ENCODE measurements at places on chromosomes 6 and 20.

GRCh38 chr6:101992286-101992685, 598.8 kb downstream of the GRIK2 start:
- no peaks in the 10 kb centered on the region for H3K27me3 ChIP-seq
- DNase-seq, result no peak

- no peaks in the 10 kb centered on the region for H3K27me3 ChIP-seq
- no peak for DNase-seq
- no peaks in the 10 kb centered on the region for H3K36me3 ChIP-seq
- no peak overlapping the region for H3K27ac ChIP-seq
- H3K4me1 ChIP-seq, result no peaks in the 10 kb centered on the region
Observed at GRCh38 chr6:134508862-134509498, 191.1 kb upstream of the SGK1 start.

DNA sequence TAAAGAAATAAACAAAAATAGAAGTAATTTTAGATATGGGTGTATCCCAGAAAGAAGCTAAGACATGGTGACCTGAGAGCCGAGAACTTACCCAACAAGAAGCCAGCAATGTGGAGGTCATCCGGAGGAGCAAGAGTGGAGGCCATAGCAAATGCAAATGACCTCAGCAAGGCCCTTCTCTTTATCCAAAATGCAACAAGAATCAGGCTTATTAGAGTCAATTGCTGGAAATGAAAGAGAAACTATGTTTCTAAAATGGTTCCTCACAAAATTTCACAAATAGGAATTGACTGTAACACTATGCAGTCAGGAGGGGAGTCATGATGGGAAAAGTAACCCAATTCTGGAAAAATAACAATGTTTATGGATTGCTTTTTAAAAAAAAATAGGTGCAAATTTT, 90.4 kb downstream of the TNFAIP3 start:
- DNase-seq, result no peak
- peaks cover 13% of the 10 kb centered on the region for H3K4me1 ChIP-seq
- no peak overlapping the region for H3K4me3 ChIP-seq
- peaks cover 18% of the 10 kb centered on the region for H3K36me3 ChIP-seq
- no peak overlapping the region for H3K27ac ChIP-seq

GRCh38 chr20:54115172-54115854, 44.9 kb upstream of the BCAS1 start:
- H3K27ac ChIP-seq, result no peak overlapping the region
- no peak for DNase-seq
- H3K27me3 ChIP-seq, result no peaks in the 10 kb centered on the region
- no peak overlapping the region for H3K4me3 ChIP-seq

GRCh38 chr6:84599991-84600390, 164.4 kb downstream of the TBX18 start:
- peaks cover 6% of the 10 kb centered on the region for H3K4me1 ChIP-seq
- DNase-seq, result no peak
- H3K27ac ChIP-seq, result no peak overlapping the region
- H3K36me3 ChIP-seq, result no peaks in the 10 kb centered on the region
- H3K4me3 ChIP-seq, result no peak overlapping the region
- H3K27me3 ChIP-seq, result no peaks in the 10 kb centered on the region
